Fibroblast of the aortic adventitia (primary cell): ENCODE measurements at places on chromosomes 11 and 22. TPM values are rescaled to one million over a fixed set of nuclear protein-coding genes. Genes with fewer than 3 reads are reported as not detected.

Gene OR2AT4
- total RNA-seq, result under 0.01 TPM in 1 of 2 replicates, not detected in the other

Gene NECTIN1
- total RNA-seq, result 3.4 and 7.8 TPM in 2 replicates

Gene SYT13
- total RNA-seq, result not detected in 2 replicates

Gene SLC7A4
- total RNA-seq, result 0.09 TPM in 1 of 2 replicates, not detected in the other

Gene KREMEN1
- 2.5 and 5.7 TPM in 2 replicates for total RNA-seq

Gene UBQLN3
- total RNA-seq, result 0.09 TPM in 1 of 2 replicates, not detected in the other

Gene INCENP
- total RNA-seq, result 3.2 and 47.5 TPM in 2 replicates

Gene IFITM10
- 2.2 and 5.9 TPM in 2 replicates for total RNA-seq

Gene TSSK2
- total RNA-seq, result not detected in 2 replicates

Gene FGF19
- total RNA-seq, result not detected in 2 replicates

Gene SHISAL1
- total RNA-seq, result 0.98 and 11.4 TPM in 2 replicates

Gene TMEM191B
- 0.36 and 5.8 TPM in 2 replicates for total RNA-seq

Gene DDX6
- total RNA-seq, result 174 and 189 TPM in 2 replicates

Gene LRRC4C
- total RNA-seq, result 0.08 and 0.27 TPM in 2 replicates

Gene SYNGR1
- 3.9 and 14.2 TPM in 2 replicates for total RNA-seq

Gene ISX
- total RNA-seq, result not detected in 2 replicates

Gene ST13
- total RNA-seq, result 154 and 514 TPM in 2 replicates

Gene SAA1
- total RNA-seq, result not detected in 2 replicates

Gene SCN2B
- 0.33 TPM in 1 of 2 replicates, not detected in the other for total RNA-seq

Gene MRGPRD
- total RNA-seq, result not detected in 2 replicates

Gene MYEOV
- 7.0 TPM in 1 of 2 replicates, not detected in the other for total RNA-seq

Gene MS4A15
- not detected in 2 replicates for total RNA-seq

Gene B3GAT1
- total RNA-seq, result not detected in 2 replicates

Gene OR51B5
- not detected in 2 replicates for total RNA-seq

Gene NXPE2
- total RNA-seq, result 0.09 TPM in 1 of 2 replicates, not detected in the other

Gene MS4A4A
- total RNA-seq, result not detected in 2 replicates

Gene GGTLC3
- total RNA-seq, result not detected in 2 replicates

Gene PATE2
- total RNA-seq, result 0.18 and 3.2 TPM in 2 replicates

Gene DKK3
- total RNA-seq, result 94.3 and 334 TPM in 2 replicates

Gene ADORA2A
- total RNA-seq, result 0.45 and 0.74 TPM in 2 replicates

Gene GAL3ST3
- not detected in 2 replicates for total RNA-seq

Gene PIH1D2
- 5.1 and 5.5 TPM in 2 replicates for total RNA-seq

Gene FGF3
- not detected in 2 replicates for total RNA-seq

Gene SLC22A8
- total RNA-seq, result not detected in 2 replicates

Gene PLEKHA7
- total RNA-seq, result 0.09 and 0.57 TPM in 2 replicates

Gene LRRN4CL
- total RNA-seq, result 39.0 and 62.0 TPM in 2 replicates

Gene DRD2
- total RNA-seq, result not detected in 2 replicates

Gene KIRREL3
- 0.08 and 0.45 TPM in 2 replicates for total RNA-seq

Gene ABCG4
- 0.08 TPM in 1 of 2 replicates, not detected in the other for total RNA-seq

Gene IGLL5
- total RNA-seq, result not detected in 2 replicates

Gene IGLL1
- total RNA-seq, result not detected in 2 replicates

Gene ADM2
- 2.5 and 8.0 TPM in 2 replicates for total RNA-seq

Gene MEI1
- 0.27 TPM in 1 of 2 replicates, not detected in the other for total RNA-seq
